CD4-positive, alpha-beta T cell treated with Interferon gamma for 1 hour (primary cell): ENCODE measurements at places on chromosomes 13 and 19.

- DNase-seq, result no peak
Measured at GRCh38 chr19:51541458-51542357, 10.2 kb upstream of the SIGLEC6 start.

DNA sequence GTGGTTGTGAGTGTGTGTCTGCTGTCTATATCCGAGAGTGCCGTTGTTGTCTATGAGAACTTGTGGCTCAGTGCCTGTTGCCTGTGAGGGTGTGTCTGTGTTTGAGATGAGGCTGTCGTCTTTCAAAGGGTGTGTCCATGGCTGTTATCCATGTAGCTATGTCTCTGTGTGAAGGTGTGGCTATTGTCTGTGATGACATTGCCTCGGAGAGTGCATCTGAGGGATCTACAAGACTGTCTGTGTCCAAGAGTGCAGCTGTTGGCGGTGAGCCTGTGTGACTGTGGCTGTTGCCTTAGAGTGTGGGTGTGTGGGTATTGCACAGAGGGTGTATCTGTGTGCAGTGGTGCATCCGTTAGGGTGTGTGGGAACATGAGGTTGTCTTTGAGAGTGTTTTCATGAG is 4.9 kb downstream of the NUMBL start:
- DNase-seq, result no peak

DNA sequence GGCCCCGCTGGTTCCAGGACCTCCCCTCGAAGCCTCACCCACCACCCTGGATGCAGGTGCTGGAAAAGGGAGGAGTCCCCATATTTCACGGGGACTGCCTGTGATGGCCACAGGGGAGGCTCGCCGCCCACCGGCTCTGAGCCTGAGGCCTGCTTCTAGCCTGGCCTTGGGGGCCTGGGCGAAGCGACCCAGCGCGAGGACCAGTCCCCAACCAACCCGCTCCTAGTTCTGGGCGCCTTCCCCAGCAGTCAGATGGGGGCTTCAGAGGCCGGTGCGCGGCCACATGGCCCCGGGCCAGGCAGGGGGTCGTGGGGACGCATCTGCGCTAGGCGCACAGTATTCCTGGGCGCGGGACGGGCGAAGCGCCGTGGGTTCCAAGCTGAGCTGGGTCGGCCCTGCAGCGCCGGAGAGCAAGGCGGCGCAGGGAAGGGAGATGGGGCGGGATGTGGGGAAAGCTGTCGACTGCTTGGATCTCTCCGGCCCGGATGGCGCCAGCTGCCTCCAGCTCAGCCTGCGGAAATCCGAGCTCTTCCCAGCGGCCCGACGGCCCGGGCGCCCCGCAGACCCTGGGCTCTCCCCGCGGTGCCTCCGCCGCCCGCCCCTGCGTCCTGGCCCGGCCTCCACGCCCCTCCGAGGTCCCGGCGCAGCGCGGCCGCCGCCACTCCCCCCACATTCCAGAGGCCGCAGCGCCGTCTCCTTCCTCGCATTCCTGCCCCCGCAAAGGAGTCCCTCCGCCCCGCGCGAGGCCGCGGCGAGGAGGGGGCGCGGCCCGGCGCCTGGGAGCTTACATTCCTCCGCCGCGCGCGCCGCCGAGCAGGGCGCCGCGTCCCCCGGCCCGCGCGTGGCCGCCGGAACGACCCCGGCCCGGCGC is at the start of gene WTIP:
WTIP (plus strand) TSS at position 788 of the 871 bp plus-strand sequence. CDS start 217 bp downstream, outside the sequence.
- no peak for DNase-seq

GRCh38 chr13:40152145-40152544 is 496.7 kb downstream of the COG6 start:
- no peak for DNase-seq

- no peak for DNase-seq
Measured at GRCh38 chr13:24764276-24764630, 284 bp downstream of the RNF17 start.

- no peak for DNase-seq
Measured at GRCh38 chr13:98216135-98216565, 39.1 kb upstream of the RNF113B start.

DNA sequence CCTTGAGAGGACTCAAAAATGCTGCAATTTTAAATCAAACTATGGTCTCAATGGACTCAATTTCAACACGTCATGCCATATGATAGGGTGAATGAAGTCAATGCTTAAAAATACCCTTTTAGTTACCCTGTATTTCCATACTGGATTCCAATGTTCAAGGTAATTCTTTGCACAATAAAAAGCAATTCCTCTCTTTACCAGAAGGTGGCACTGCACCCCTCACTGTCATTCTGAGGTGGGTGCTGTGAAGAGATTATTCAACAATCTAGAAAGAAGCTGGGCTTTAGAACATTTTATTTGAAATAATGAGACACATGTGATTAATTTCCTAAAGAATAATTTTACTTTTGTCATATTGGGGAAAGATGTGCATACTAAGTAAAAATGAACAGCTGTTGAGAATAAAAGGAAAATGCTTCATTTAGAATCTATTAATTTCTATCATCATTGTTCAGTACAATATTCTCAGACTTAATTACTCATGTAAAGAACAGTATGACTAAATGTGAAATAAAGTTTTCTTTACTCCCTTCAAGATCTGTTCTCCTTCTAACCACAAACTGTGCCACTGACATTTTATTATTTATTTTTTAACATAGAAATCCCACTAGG is 789.1 kb downstream of the GPC5 start:
- no peak for DNase-seq

- peak; percentile 59 for DNase-seq
Measured at GRCh38 chr13:48595431-48596429, 58.0 kb upstream of the CYSLTR2 start.

DNA sequence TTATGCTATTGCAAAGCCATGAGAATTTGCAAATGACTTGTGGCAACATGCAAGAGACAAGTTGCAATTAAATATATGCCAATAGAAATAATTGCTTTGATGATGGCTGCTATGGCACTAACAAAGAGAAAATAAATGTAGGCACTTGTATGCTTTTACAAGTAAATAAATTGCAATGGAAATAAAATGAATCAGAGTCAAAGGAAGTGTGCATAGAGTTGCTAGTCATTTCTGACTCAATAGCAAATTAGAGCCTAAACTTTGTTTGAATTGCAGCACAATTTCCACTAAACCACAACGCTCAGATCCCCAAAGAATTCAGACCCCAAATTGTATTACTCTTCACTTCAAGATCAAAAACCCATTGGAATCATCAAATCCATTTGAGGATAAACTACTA is 792.1 kb upstream of the ARGLU1 start:
- DNase-seq, result no peak

GRCh38 chr19:741506-742131 is 9.3 kb upstream of the MISP start:
- no peak for DNase-seq
